SW480 (cell line): ENCODE measurements at places on chromosomes 5 and 9.

DNA sequence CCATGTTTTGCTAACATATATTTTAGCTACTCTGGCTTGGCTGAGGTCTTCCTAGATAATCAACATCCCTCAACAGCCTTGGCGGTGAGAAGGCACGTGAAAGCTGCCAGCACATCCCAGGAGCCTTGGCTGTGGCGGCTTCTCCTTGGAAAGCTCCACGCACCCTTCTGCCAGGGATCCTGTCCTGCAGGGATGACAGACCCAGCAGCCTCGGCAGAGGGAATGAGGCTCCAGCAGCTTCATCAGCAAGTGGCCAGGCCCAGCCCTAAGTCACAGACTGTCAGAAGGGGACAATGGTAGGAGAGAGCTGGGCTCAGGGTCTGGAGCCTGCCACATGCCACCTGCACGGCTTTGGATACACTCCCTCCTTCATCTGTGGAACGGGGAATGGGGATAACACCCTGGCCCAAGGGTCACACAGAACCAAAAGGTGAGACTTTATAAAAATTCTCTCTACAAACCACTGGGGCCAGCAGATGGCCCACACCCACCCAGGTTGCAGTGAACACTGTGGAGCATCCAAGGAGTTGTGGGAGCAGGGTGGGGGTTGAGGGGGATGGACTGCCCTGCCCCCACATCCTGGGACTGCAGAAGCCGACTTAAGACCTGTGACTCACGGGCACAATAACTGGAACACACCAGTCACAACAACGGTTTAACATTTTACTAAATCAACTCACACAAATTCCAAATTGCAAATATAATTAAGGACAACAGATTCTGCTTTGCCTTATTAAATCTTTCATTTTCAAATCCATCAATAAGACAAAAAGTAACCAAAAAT lies 65.1 kb downstream of the MACROH2A1 start:
- DNase-seq, result no peak

GRCh38 chr9:113516840-113517577 lies 53.5 kb downstream of the RGS3 start:
- no peak for DNase-seq

- DNase-seq, result no peak
Observed at GRCh38 chr9:99052815-99053715, 51.8 kb upstream of the TGFBR1 start.

DNA sequence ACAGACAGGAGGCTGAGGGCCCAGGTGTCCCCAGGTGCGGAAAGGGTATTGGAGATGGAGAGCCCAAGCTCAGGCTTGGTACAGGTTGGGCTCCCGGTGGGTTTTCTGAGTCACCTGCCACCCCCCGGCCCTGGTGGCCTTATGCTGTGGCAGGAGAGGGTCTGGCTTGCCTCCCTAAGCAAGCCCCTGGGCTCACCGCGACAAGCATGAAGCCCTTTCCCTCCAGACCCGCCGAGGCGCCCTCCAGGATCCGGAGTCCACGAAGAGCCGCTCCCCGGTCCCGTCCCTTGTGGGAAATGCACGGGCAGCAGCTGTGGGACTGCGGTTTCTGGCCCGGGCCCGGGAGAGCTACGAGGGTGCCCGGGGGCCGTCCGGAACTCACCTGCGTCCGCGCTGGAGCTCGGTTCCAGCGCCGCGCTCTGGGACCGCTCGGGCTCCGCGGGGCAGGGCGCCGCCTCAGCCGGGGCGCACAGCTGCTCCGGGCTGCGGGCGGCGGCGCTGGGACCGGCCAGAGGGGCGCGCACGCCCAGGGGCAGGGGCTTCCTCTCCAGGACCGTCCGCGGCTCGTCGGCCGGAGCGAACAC lies 757 bp downstream of the SAPCD2 start:
- DNase-seq, result no peak

DNA sequence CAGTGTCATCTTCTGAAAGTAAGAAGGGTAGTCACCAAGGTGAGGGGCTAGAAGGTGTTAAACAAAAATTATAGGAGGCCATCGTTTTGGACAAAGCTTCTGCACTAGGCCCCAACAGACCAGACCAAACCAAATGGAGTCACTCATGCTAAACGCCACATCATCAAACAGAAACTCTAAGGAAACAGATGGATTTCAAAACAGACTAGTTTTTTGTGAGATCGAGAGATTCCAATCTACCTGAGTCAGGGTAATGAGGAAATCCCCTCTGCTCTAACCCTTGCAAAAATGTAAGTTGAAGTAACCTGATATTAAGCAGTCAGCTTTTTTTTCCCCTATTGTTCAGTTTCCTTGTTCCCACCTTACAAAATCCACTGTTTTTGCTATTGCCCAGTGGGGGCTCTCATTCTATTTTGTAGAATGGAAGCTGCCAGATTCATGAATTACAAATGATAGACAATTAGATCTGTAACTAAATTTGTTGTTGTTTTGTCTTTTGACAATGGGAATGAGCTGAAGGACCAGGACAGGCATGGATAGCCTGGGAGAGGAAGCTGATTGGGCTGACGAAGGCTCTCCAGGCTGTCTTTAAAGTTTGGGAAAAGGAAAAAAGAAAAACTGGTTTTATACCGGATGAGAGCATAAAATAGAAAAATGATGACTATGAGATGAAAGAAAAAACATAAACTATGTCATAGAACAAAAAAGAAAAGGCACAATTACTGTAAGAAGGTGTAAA lies 94.7 kb upstream of the ADAMTSL1 start:
- DNase-seq, result no peak

- DNase-seq, result no peak
Observed at GRCh38 chr9:111605041-111605559, 5.7 kb upstream of the PTGR1 start.

DNA sequence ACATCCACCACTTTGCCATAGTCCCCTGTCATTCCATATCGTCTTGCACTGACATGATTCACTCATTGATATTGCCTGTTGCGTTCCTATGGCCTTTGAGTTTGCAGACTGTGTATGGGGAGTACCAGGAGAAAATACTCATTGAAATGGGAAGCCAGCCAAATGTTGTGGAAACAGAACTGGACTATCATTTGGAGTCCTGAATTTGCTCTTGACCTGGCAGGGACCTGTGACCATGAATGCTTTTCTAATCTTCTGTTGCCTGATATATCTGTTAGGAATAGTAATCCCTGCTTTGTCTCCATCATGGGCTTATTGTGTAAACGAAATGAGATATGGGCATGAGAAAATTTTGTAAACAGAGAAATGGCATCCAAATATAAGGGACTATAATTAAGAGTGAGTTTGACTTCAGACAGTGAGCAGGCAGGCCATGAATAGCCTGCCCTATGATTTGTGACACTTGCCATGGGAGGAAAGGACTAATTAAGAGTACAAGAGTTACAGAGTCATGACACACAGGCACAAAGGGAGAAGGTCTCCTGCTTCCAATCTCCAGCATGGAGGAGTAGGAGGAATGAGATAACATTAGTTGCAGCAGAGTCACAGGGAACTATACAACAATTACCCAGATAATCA lies 572.9 kb upstream of the SGCD start:
- no peak for DNase-seq

- no peak for DNase-seq
Observed at GRCh38 chr9:77673941-77674791, 26.0 kb upstream of the GNA14 start.
